ENCODE measurements at places on chromosomes 16 and 17. TPM values are rescaled to one million over a fixed set of nuclear protein-coding genes. Genes with fewer than 3 reads are reported as not detected.

ARHGDIG gene
- not detected for total RNA-seq

CACNG5 gene
- not detected for total RNA-seq

MEOX1 gene
- 9.0 TPM for total RNA-seq

CDR2L gene
- total RNA-seq, result 0.73 TPM

TAOK1 gene
- 49.3 TPM for total RNA-seq

TMC7 gene
- total RNA-seq, result 0.05 TPM

KCNJ2 gene
- 0.32 TPM for total RNA-seq

ADAD2 gene
- not detected for total RNA-seq

CCDC137 gene
- total RNA-seq, result 43.7 TPM

FSCN2 gene
- total RNA-seq, result 0.93 TPM

TVP23C gene
- total RNA-seq, result 14.0 TPM

KRT24 gene
- not detected for total RNA-seq

HOXB9 gene
- 0.09 TPM for total RNA-seq

KRTAP4-3 gene
- total RNA-seq, result not detected

MT2A gene
- 282 TPM for total RNA-seq

RNF43 gene
- 3.7 TPM for total RNA-seq

LITAFD gene
- not detected for total RNA-seq

Measured in T-helper 2 cell treated with Interferon-gamma antibody and Interleukin-4, amounts not matched to agents 100 ng/mL and 5 ng/mL, for 36 hours (primary cell).